ENCODE measurements at places on chromosomes 11 and 22.

DNA sequence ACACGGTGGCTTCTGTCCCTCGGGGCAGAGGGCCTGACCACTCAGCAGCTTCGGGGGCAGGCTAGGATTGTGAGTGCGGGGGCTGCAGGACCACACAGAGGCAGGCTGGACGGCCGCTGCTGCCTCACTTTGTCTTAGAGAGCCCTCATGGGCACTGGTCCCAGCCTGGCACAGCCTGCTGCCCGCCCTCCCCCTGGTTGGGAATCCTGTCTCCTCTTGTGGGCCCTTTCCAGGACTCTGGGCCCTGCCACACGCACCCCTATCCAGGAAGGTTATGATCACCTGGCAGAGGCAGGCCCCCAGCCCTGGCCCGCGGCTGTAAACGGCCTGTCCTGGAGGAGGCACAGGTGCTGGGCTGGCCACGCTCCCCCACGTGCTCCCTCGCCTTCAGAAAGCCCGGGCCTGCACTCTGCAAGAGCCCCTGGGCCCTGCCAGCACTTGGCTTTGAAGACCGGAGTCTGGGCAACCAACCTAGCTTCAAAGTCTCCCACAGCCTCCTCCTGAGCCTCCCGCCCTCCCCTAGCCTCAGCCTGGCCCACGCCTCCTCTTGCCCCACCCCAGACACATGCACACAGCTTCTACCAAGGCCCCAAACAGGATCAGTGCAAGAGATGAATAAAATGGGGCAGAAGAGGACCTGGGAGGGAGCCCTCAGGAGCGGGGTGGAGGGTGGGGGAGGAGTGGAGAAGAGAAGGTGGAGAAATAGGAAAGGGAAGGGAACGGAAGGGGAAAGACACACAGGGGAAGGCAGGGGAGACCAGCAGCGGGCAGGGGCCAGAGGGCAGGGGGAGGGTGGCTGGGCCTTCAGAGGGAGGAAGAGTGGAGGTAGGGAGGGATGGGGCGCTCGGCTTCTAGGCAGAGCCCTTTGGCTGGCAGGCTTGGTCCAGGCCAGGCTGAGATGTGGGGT is 31.0 kb downstream of the SYT7 start:
- DNase-seq = no peak

GRCh38 chr11:19428206-19429002 is 187.7 kb upstream of the E2F8 start:
- DNase-seq = no peak

DNA sequence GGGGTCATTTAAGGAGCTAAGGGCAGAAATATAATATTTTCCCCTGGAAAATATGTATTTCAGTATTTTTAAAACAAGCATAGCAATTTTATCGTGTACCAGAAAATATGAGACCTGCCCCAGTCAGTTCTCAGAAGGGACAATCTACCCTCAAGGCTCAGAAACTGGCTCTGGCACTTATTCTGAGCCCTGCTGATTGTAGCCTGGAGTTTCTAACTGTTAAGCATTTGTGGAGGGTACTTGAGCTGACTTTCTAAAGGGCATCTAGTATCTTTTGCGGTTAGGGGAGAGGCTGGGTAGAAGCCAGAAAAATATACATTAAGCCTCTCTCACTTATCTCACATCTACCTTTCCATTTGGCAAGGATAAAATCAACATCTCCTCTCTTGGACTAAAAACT is 71.3 kb upstream of the FSHB start:
- DNase-seq = no peak

DNA sequence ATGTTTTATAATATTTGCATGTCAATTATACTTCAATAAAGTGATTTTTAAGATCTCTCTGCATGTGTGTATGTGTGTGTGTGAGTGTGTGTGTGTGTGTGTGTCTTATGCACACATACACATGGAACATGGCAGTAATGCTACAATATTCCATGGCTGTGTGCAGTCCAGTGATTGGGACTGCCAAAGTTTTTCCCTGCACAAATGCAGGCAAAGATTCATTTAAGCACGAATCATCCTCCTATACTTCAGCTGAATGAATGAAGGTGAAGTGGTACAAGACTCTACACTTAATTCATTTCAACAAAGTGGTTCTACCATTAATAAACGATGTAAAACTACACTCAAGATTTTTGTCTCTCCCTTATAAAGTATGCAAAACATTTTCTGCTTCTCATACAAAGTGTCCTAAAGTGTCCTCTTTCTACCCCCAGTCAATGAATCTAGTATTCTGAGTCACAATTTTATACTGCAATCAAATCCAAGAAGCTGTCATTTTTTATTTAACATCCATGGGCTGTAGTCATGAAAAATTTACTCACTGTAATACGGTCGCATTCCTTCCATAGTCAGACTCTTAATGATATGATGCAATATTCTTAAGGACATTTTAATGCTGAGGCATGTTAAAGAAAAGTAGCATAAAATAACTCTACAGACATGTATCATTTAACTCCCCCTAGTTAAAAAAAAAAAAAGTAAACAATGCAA is 132.4 kb downstream of the TTC28 start:
- DNase-seq = no peak

DNA sequence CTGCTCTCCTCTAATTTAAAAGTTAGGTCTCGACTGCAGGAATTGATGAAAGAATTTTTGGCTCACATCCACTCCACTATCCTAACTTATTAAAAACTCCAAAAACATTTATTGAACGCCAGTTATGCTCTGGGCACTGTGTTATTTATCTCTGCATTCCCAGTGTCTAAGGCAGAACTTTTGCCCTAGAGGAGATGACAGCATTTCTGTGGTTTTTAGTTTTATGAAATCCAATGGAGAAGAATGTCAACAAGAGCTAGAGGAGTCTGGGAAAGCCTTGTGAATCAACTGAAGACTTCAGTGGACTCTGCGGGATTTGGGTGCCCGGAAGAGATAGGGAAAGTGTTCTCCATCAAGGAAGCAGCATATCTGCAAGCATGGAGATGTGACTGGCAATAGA is 217.0 kb upstream of the PGR start:
- DNase-seq = no peak

- no peak for DNase-seq
Observed at GRCh38 chr11:28490773-28491382, 382.7 kb downstream of the METTL15 start.

GRCh38 chr11:89487016-89487415 is 4.2 kb downstream of the NOX4 start:
- no peak for DNase-seq

- DNase-seq = no peak
Observed at GRCh38 chr11:11845071-11845470, 3.3 kb downstream of the USP47 start.

DNA sequence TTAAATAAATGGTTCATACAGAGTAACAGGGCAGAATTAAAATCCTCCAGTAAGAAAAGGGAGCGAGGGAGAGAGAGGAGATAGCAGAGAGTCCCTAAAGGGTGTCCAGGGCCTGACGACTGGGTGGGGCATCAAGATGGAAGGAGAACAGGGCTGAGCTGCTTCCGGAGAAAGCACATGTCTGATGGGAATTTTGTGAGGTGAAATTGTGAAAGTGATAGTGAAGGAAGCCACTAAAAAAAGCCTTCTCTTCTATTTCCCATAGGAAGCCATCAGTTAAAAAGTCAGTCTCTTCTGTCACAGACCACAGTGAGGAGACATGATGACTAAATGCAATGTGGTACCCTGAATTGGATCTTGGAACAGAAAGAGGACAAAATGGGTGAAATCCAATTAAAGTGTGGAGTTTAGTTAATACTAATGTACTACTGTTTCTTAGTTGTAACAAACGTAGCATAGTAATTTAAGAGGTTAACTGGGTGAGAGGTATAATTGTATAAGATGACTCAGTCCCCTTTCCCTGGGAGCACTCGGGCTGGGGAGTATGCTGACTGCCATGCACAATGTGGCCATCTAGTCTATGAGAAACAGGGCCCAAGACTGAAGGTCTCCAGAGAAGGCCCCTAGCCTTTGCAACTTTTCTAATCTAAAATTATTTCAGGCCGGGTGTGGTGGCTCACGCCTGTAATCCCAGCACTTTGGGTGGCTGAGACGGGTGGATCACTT is 29.5 kb upstream of the FCHSD2 start:
- no peak for DNase-seq

- DNase-seq = no peak
Observed at GRCh38 chr11:97746818-97747217, 1273.9 kb upstream of the CNTN5 start.

GRCh38 chr11:93017821-93018690 is 48.6 kb downstream of the MTNR1B start:
- DNase-seq = no peak

DNA sequence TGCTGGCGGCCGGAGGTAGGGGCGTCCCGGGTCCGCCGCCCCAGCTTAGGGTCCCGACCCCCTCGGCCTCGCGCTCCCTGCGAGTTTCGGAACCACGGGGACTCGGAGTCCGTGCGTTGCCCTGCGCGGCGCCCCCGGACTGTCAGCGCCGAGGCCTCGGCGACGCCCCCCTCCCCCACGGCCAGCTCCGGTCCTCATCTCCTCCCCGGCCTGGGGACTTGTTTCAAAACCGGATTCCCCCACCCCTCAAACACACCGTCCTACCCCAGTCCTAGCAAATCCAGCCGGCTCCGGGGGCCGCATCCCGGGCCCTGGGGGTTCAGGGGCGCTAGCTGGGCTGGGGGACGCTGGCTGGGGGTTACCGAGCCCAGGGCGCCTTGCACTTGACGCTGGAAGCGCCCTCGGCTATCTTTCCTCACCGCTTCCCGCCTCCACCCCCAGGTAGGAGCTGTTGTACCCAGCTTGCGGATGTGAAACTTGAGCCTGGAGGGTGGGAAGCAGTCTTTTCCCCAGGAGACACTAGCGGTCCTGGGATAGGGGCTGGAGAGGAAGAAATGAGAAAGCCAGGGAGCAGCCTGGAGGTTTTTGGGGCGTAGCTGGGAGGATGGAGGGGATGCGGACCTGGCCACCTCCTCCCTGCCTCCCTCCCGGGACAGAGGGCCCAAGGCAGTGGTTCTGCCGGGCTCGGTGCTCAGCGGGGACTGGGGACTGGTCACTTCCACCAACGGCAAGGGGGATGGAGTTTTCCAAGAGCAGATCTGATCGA is 550 bp downstream of the FBLN1 start:
- no peak for DNase-seq

GRCh38 chr11:65814986-65815565 is 18.7 kb upstream of the SNX32 start:
- DNase-seq = no peak

DNA sequence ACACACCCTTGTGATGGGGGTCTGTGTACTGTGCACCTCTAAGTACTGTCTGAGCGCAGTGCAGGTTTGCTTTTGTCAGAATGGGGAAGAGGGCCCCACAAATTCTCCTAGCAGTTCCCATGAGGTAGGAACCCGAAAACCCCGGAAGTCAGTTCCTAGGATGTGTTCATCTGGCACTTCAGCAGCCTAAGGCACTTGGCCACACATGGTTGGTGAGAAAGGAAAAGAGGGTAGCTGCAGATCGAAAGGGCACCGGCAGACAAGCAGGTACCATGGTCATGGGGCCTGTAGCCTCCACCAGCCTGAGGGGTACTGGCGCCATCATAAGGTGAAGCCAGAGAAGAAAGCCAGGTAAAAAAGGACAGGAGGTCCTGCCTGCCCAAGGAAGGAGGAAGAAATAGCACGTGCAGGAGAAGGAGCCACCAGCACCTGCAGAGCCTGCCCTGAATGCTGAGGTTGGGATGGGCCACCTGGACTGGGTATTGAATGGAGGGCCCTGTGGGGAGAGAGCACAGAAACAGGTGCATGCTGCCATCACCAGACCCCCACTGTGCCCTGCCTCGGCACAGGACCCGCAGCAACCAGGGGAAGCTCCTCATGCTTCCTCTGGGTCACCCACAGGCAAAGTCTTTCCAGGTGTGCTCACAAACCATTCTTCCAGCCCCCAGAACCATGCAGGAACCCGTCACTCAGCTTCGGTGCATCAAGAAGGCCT is 8.1 kb upstream of the CASTOR1 start:
- no peak for DNase-seq

DNA sequence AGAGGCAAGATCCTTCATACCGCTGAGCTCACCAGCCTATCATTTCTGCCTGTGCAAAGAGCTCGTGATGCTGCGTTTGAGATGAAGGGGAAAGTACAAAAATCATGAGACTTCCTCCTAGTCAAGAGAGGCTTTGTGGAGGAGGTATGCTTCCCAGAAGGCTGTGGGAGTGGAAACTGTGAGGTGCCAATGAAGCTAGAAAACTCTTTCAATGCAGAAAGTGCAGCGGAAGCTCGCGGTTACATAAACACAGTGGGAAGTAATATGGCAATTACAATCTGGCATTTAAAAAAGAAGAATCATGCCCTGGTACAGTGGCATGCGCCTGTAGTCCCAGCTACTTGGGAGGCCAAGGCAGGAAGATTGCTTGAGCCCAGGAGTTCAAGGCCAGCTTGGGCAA is 134.8 kb downstream of the EHF start:
- no peak for DNase-seq

- no peak for DNase-seq
Observed at GRCh38 chr11:17393472-17393871, 5.0 kb upstream of the KCNJ11 start.

GRCh38 chr11:128424271-128424711 is 163.1 kb downstream of the ETS1 start:
- no peak for DNase-seq

GRCh38 chr11:45332276-45332934 is 46.3 kb upstream of the SYT13 start:
- no peak for DNase-seq

DNA sequence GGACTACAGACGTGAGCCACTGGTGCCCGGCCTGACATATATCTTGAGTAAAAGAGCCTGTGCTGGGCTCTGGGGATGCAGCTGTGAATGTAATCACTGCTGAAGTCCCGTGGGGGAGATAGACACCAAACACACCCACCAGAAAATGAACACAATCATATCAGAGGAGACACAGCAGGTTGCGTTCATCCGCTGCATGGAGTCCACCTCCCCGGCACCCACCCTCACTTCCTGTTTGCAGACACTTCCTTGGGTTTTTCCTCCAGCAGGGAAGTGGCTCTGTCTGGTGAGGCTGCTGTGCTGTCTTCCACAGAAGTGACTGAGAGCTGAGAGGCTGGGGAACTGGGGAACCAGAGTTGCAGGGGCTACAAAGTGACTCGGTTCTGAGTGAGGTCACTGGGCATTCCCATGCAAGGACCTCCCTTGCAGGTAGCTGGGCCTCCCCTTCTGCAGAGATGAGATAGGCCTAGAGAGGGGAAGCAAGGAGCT is 7.2 kb downstream of the MICALL1 start:
- no peak for DNase-seq

DNA sequence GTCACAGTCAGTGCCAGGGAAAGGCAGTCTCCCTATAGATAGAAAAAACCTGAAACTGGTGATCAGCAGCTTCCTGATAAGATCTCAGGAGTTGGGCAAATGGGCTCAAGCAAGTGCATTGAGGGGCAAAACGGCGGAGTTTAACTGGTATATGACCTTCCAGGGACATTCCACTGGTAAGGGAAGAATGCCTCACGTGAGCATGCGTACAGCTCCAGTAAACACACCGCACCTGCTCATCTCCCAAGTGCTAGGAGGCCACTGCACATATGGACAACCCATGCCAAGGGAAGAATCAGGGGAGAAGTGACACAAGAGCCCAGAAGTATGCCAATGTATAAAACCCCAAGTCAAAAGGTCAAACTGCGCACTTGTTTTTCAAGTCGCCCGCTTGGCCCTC is 11.6 kb downstream of the HEPHL1 start:
- no peak for DNase-seq

- no peak for DNase-seq
Observed at GRCh38 chr11:64661146-64661545, 61.9 kb downstream of the NRXN2 start.

- no peak for DNase-seq
Observed at GRCh38 chr11:123630126-123630608, 24.3 kb downstream of the SCN3B start.

- DNase-seq = peak; percentile 34
Observed at GRCh38 chr11:66317723-66318599, 1.1 kb upstream of the CD248 start.

All from stimulated activated CD8-positive, alpha-beta memory T cell treated with anti-CD3 and anti-CD28 coated beads, Interleukin-7, amount 100 ng/mL, for 24 hours (primary cell).